A172 (cell line): ENCODE measurements at places on chromosomes 1 and 21.

GRCh38 chr1:39003794-39004193, 12.7 kb downstream of the AKIRIN1 start:
- no peak for DNase-seq

GRCh38 chr1:209854196-209854595, 26.4 kb downstream of the UTP25 start:
- DNase-seq, result no peak

DNA sequence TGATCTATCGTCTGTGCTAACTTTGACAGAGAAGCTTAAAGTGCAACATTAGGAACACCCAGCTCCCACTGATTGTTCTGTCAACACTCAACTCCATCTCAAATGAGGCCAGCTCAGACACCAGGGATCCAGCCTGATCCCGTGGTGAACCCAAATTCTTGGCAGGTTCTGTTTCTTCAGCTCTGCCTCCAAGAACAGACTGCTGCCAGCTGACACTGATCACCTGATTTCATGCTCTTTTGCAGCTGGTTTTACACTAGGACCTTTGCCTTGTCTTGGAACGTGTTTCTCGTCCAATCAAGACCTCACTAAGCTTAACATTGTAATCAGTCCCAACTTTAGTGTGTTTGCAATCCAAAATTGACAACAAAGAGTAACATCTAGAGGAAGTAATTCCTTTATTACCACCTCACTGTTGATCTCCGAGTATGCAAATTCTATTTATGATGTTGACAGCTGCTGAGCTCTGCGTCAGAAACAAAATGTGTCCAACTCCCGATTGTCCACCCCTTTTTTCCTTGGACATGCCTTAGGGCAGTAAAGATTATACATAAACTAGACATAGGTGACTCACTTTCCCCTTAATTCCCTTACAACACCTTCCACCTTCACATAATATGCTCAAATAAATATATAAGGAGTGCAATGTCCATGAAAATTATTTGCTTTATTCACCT, 1.6 kb upstream of the HYI start:
- no peak for DNase-seq

DNA sequence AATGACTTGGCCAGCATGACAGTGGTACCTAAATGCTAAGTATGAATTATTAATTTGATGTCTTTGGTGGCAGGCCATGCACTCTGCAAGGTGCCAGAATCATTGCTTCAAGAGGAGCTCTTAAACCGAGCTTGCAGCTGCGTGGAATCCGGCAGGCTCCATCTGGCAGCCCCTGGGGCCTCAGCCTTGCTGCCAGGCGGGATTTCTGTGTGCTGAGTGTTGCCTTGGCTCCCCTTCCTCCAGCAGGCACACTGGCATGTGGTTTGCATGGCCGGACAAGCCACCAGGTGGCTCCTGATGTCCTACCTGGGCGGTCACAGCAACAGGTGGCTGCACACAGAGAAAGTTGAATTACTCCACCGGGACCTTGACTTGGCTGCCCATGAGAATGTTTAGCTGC, 155.4 kb downstream of the URB2 start:
- DNase-seq, result no peak

DNA sequence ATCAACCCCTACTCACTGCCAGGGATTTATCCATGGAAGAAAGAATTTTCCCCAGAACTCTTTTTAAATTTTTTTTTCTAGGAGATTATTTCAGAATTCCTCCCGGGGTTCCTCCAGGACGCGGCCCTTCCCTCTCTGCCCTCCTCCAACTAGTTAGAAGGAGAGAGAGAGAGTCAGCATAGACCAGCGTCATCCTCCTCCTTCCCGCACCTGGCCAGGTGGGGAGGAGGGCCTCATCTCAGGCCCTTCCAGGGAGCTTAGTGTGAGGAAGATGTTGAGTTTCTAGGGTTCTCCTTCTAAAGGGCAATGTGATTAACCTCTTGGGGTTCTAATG, 63.6 kb downstream of the CDK18 start:
- no peak for DNase-seq

- DNase-seq, result no peak
These were observed 89.8 kb downstream of the MAN1C1 start for GRCh38 chr1:25706146-25707089.
